ENCODE measurements at places on chromosomes 6 and 20. TPM values are rescaled to one million over a fixed set of nuclear protein-coding genes. Genes with fewer than 3 reads are reported as not detected.

The ZBTB22 gene
- 53.7 TPM for total RNA-seq

DNA sequence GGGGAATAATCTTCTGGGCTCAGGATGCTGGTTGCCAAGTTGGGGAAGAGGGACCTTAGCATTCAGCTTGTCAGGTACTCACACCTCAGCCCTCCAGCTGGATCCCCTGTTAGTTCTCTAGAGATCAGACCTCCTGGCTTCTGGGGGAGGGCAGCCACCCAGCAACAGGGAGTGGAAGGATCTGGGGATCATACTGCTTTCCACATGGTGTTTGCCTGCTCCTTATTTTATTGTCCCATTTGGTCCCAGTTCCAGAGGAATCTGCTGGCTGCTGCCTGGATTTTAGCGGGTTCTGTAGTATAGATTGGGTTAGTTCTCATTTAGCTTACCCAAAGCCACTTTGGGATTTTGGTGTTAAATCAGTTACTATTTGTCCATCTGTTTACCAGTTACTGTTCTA lies 29.3 kb downstream of the KAT14 start:
- no peak for DNase-seq

The PSORS1C1 gene
- total RNA-seq = 7.0 TPM

DNA sequence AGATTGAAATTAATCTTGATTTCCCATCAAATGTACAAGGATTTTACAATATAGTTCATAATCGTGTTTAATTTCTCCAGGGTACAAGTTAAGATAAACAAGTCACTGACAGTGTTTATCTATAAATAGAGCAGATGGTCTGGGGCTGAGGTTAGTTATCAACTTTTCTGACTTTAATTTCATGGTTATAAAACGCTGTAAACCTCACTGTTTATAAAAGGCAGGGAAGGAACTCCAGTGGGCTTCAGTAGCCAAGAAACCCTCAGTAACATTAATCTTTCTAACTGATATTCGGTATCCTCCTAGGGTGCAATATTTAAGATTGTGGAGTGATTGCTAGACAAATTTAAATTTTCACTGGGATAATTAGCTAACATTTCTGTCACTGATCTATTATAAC lies 68.6 kb downstream of the GFRAL start:
- DNase-seq = no peak

The DYNLT1 gene
- total RNA-seq = 48.6 TPM

DNA sequence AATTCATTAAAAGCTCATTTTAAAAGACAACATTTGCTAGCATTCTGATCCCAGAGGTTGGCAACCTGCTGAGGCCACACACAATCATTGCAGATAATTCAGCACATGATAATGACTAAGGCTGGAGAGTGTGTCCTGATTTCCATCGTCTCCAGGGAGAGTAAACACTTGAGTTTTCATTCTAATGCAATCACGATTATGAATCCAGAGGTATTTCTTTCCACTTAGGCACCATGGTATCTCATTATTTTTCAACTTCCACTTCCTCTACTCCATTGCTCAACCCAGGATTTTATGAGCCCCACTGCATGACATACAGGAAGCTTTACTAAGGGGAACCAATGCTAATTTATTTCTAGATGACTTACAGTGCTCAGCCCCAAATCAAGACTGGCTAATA lies 273.8 kb upstream of the AGPAT4 start:
- DNase-seq = no peak

- DNase-seq = no peak
Observed at GRCh38 chr6:106114492-106114891, 28.4 kb downstream of the PRDM1 start.

- no peak for DNase-seq
Observed at GRCh38 chr20:47487175-47487917, 14.3 kb upstream of the NCOA3 start.

The SYCP2 gene
- total RNA-seq = 12.9 TPM

The GSTA2 gene
- total RNA-seq = not detected

DNA sequence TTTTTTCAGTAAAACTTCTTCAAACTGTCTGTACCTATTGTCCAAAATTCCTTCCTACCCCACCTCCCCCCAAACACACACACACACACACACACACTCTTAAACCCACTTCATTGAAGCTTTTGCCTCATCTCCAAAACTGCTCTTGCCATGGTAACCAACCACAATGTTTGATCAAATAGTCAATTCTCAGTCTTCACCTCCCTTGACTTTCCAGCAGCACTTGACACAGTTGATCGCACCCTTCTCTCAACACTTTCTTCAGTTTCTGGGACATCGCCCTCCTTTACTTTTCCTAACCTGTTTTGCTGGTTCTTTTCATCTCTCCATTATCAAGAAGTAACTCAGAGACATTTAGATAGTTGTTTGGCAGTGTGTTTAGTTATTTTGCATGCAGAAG lies 71.5 kb upstream of the COL21A1 start:
- DNase-seq = no peak

The RIPOR2 gene
- total RNA-seq = 6.2 TPM

- no peak for DNase-seq
Observed at GRCh38 chr20:19593762-19594161, 164.3 kb upstream of the RIN2 start.

DNA sequence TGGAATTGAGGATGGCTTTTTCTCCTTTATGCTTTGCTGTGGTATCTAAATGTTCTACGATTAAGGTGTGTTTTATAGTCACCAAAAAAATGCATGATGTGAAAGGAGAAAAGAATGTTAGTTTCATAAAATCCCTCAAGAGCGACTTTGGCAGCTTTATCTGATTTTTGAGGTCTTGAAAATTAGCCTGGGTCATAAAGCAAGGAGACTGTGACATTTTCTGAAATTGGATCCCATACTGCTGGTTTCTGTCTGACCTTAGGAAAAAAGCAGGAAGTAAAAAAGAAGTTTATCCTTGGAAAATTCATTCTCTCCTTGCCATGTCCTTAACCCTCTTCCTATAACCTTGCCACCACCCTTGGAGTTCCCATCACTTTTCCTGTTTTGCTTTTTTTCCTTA lies 525.3 kb downstream of the CD83 start:
- no peak for DNase-seq

DNA sequence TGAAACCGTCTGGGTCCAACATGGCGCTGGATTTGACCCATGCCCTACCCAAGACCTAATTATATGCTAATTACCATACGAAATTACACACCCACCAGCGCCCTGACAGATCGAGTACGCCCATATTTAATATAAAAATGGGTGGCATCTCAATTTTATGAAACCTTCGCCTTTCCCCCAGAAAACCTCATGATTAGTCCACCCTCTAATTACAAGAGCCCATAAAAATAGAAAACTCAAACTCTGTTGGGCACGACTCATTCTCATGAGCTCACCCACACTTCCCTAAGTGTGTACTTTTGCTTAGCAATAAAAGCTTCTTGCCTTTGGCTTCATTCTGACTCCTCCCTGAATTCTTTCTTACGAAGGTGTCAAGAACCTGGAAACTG lies 136.4 kb downstream of the OR2B2 start:
- DNase-seq = no peak

DNA sequence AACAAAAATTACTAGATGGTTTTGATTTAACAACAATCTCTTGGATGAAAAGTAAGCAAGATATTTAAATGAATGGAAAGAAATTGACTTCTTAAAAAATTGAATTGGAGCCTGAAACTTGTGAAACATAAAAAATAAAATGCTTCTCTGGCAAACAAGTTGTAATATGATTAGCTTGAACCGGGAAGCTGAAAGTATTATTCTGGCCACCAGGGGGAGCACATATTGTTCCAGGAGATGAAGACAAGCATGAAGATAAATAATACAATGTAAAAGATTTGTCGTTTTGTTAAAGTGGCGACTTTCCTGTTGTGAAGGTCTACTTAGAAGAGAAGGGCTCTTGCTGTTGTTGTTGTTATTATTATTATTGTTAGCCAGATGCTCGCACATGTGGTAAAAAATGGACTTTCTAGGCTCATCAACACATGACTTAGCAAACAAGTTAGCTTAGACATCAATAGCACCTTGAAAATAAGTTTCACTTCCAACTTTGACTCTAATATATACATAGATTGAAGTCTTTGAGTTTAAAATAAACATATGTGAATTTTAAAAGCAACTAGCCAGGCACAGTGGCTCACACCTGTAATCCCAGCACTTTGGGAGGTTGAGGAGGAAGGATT lies 14.2 kb downstream of the PAX1 start:
- DNase-seq = no peak

DNA sequence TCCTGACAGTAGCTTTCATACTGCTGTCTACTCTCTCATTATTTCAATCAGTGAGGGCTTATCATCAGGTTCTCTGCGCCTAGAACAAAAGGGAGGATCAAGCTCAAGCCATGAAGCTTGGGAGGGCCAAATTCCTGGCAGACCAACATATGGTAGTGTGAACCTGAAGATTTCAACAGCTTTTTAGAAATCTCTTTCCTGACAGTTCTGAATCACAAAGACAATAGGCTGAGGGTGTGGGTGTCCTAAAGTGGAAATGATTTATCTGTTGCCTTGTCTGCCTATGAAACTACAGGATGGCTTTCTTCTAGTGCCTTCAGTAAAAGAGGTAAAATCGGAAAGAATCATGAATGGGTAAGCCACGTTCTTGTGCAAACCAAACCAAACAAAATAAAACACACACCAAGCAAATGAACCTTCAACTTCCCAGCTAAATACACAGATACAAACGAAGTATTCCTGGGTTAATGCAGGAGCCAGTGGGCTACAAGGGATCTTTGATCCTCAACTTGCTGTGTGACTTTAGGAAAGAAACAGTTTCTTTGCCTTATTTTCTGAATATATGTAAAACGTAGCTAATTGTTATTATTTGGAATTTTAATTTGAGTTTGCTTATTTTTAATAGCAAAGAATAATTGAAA lies 2.7 kb upstream of the RHAG start:
- no peak for DNase-seq

The CTAGE9 gene
- not detected for total RNA-seq

The NDUFAF4 gene
- 17.3 TPM for total RNA-seq

The PSMF1 gene
- total RNA-seq = 98.9 TPM

The MYH7B gene
- total RNA-seq = 0.13 TPM

The DNAH8 gene
- 0.08 TPM for total RNA-seq

The GABRR2 gene
- 0.62 TPM for total RNA-seq

The ASIP gene
- 0.83 TPM for total RNA-seq

GRCh38 chr6:31575335-31575901 lies at the start of gene TNF:
TNF (plus strand) TSS chr6:31575565; CDS start chr6:31575742, 177 bp downstream.
- DNase-seq = peak; percentile 55

DNA sequence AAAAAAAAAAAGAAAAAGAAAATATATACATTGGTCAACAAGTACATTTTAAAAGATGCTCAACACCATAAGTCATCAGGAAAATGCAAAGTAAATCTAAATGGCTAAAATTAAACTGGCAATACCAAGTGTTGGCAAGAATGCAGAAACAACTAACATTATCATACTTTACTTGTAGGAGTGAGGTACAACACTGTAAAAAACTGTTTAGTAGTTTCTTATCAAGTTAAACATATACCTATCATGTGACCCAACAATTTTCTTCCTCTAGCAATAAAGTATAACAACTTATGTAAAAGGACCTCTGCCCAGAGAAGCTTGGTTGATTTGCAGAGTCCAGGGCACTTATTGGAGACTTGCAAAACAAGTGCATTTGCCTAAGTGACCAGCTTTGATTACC lies 40.4 kb downstream of the LMBRD1 start:
- DNase-seq = no peak

The KIAA1755 gene
- 0.46 TPM for total RNA-seq

- DNase-seq = no peak
Observed at GRCh38 chr20:37692459-37693166, 1.2 kb upstream of the CTNNBL1 start.

DNA sequence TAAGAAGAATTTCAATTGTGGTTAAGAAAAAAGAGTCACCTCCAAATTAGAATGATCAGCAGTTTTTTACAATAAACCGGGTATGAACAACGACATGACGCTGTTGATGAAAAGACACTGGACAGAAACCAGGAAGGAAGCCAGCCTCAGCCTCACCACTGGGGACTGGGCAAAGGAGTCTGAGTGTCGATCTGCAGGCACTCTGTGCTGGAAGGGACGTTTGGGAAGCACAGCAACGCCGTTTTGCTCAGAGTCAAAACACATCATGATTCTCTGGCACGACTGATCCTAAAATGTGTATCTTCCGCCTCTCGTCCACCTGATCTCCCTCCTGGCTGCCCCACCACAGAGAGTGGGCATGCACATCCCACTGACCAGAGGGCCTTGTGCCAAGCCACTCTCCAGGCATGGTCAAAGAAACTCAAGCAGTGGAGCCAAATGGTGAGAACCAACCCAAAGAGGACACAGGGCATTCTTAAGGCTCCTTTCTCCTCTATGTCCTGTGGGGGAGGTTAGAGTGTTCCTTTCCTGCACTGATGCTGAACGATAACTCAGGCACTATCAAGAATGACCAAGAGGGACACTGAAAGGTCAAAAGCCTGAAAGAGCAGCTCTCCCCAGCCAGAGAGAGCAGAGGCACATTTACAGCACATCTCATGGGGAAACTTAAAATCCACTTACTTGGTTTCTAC lies 68.8 kb downstream of the AGPAT4 start:
- DNase-seq = no peak

- no peak for DNase-seq
Observed at GRCh38 chr6:2877960-2878359, 25.1 kb downstream of the SERPINB9 start.

DNA sequence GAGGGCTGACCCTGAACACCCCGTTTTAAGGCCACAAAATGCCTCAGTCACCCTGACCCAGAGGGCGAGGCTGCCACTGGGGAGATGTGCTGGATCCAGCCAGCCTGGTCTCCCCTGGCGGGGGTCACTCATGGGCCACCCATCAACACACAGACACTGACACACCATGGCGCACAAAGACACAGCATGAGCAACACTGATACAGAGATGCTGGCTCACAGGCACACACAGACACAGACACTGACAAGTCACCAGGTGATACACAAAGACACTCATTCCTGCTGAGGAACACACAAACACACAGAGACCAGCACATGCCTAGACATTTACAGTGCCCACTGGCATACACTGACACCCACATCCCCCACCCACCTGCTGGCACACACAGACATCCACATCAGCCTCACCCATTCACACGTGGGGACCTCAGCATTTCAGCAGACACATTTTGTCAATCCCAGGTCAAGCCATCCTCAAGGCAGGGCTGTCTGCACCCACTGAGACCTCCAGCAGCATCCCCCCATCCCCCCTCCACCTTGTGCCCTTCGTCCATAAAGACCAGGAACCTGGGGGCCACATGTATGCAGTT lies 63.4 kb downstream of the MDGA1 start:
- no peak for DNase-seq

DNA sequence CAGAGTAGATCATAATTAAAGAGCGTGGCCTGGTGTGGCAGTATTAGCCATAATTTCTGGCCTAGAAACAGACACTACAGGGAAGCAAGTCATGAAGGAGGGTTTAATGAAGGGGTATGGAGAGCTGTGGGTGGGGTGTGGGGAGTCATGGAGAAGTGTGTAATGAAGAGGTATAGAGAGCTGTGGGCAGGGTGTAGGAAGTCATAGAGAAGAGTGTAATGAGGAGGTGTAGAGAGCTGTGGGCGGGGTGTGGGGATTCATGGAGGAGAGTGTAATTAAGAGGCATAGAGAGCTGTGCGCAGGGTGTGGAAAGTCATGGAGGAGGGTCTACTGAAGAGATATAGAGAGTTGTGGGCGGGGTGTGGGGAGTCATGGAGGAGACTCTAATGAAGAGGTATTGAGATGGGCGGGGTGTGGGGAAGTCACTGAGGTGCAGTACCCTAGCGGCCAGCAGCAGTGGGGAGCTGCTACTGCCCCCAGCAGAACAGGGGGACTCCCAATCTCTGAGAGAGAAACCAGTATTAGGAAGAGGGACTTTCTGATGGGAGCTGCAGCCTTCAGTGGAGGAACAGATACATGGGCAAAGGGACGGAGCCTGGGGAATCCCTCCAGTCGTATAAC lies 145.4 kb upstream of the FOXA2 start:
- no peak for DNase-seq

The HRH3 gene
- total RNA-seq = not detected

- no peak for DNase-seq
Observed at GRCh38 chr20:39268491-39268951, 306.4 kb downstream of the DHX35 start.

Data from lower leg skin (tissue), 4 donors.